Fibroblast of villous mesenchyme (primary cell): ENCODE measurements at places on chromosomes 4 and X. TPM values are rescaled to one million over a fixed set of nuclear protein-coding genes. Genes with fewer than 3 reads are reported as not detected.
A peak's percentile ranks its signal among the peaks of the same experiment; 100 is the strongest.

GRCh38 chr4:153137159-153137558 lies 67.1 kb upstream of the TRIM2 start:
- peak; percentile 70 for DNase-seq

GRCh38 chrX:149259241-149259640 lies 245.9 kb downstream of the IDS start:
- DNase-seq = no peak

The VEGFC gene
- total RNA-seq = 30.3 and 77.3 TPM in 2 replicates

DNA sequence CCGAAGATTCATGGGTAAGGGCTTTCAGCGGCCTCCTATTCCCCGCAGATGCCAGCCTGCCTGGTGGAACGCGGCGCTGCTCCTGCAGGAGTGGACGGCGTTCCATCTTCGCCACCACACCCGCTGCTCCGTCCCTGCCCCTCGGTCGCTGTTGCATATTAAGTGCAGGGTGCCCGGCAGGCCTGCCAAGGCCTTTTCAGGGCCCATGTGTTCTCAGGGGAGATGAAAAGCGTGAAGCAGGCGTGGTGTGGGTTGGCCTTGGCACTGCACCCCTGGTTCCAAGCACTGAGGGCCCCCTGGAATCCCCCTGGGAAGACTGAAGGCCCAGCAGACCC lies 52.0 kb downstream of the SORCS2 start:
- no peak for DNase-seq

The NHS gene
- 2.6 and 5.2 TPM in 2 replicates for total RNA-seq

DNA sequence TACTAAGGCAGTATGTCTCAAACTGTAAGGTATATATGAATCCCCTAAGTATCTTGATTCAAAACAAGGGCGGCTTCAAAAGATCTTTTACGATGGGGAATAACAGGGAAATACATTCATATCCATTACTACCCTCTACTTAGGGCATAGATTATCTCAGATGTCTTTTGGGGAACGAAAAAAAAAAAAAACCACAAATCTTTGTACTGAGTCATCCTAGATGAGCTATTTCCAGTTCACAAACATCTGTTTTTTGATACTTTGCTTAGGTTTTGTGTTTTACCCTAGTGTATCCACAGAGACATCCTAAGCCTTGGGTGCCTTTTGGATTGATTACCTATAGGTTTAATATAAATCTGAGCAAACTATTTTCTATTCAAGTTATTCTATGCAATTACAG lies 457.2 kb downstream of the NLGN4X start:
- DNase-seq = peak; percentile 0

GRCh38 chr4:26365537-26366150 lies 44.8 kb downstream of the RBPJ start:
- no peak for DNase-seq

GRCh38 chr4:54189140-54189539 lies 40.0 kb upstream of the PDGFRA start:
- DNase-seq = peak; percentile 72

The GIMD1 gene
- total RNA-seq = not detected in 2 replicates

DNA sequence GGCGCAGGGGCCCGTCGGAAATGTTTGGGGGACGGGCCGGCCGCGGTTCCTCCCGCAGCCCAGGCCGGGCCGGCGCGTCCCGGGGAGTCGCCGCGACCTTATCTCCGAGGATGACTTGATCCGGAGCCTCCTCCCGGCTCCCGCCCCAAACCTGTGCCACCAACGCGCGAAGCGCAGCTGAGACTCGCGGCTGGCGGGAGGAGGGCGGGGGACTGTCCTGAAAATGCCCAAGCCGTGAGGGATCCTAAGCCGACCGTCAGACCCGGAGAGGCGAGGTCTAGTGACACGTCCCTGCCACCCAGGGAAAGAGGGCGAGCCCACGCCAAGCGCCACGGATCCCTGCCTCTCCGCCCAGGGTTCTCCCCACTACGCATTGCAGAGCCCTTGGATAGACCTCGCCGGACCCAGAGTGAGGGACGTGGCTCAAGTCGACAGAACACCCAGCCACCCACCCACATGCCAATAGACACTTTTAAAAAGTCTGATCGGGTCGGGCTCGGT lies 26.9 kb downstream of the UTP14A start:
- peak; percentile 5 for DNase-seq

GRCh38 chr4:15213302-15213970 lies 211.2 kb downstream of the CPEB2 start:
- DNase-seq = no peak

- no peak for DNase-seq
Measured at GRCh38 chr4:10893395-10893794, 208.8 kb upstream of the CLNK start.

The PRKG2 gene
- total RNA-seq = under 0.01 and 0.64 TPM in 2 replicates

DNA sequence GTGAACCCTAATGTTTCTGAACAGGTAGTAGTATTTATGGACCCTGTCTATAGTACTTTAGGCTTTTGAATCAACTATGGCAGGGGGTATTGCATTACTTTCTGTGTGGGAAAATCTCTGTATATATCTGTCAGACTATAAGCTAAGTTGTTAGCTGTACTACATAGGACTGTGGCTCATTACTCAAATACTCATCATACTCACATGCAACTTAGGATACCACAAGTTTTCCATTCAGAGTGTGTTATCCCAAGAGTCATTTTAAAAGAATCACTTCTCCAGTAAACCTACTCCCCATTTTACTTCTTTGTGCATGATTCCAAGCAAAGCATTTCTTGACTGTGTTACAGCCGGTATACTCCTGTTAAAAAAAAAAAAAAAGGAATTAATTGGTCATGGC lies 95.6 kb downstream of the PHOX2B start:
- no peak for DNase-seq

DNA sequence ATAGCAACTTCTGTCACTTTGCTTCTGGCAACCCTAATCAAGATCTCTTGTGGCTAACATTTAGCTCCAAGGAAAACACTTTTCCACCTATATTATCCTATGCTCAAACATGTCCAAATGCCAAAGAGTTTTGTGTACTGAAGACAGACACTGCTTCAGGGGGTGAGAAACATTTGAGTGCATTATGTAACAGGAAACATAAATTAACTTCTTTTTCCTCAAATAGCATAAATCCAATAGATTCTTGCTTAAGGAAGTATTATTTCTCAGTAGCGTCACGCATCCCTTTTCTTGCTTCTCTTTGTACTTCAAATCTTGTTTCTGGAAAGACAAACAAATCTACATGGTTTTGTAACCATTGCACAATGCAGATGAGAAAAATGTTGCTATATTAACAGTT lies 839.1 kb downstream of the GLUD2 start:
- no peak for DNase-seq

DNA sequence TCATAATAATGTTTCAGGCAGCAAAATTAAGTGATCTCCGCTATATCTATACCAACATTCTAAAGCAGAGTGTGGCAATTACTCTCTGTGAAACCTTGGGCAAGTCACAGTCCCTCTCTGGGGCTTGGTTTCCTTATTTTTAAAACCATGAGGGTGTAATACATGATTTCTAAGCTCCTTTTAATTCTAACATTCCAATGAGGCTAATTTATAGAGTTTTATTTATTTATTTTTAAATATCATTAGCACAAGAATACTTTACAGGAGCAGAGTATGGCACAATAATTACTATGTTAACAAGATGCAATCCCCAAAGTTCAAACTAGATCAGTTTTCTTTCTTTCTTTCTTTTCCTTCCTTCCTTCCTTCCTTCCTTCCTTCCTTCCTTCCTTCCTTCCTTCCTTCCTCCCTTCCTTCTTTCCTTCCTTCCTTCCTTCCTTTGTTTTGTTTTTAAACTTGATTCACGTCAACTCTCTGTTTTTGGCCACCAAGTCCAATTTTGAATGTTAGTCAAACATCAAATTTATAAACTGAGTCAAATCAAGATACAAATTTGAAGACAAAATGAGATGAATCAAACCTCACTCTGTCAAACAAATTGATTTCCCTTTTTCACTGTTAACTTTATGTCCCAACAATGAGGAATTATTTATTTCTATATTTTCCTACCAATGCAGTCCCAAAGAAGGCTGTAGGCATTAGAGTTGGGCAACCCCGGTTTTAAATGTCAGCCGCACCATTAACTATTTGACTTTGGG lies 50.2 kb upstream of the GPR174 start:
- DNase-seq = no peak

The PIN4 gene
- 6.9 and 10.6 TPM in 2 replicates for total RNA-seq

DNA sequence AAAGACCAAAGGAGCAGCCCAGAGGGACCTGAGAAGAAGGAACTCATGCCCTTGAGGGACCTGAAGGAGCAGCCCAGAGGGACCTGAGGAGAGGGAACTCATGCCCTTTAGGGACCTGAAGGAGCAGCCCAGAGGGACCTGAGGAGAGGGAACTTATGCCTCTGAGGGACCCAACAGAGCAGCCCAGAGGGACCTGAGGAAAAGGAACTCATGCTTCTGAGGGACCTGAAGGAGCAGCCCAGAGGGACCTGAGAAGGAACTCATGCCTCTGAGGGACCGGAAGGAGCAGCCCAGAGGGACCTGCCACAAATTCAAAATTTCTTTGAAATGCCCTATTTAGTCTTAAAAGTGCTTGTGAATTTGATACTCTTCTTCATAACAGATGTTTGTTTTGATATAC lies 48.5 kb upstream of the TMEM154 start:
- DNase-seq = no peak

GRCh38 chrX:119647552-119648420 lies 41.6 kb upstream of the NKRF start:
- no peak for DNase-seq

DNA sequence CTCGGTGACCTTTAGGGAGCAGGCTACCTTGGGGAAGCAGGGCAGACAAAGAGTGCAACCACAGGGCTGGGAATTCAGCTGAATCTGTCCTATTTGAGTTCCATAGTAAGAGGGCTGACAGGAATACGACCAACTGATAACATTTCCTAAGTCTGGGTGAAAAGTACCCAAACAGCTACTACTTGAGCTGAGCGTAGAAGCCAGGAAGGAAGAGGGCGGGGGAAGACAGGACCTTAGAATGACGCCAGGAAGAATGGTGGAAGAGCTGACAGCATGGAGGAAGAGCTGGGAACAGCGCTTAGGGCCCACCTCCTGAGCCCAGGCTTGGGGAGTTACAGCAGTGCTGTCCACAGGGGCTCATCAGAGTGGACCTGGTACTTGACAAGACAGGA lies 14.4 kb downstream of the MECP2 start:
- DNase-seq = peak; percentile 74

The MAGEB17 gene
- total RNA-seq = not detected in 2 replicates

DNA sequence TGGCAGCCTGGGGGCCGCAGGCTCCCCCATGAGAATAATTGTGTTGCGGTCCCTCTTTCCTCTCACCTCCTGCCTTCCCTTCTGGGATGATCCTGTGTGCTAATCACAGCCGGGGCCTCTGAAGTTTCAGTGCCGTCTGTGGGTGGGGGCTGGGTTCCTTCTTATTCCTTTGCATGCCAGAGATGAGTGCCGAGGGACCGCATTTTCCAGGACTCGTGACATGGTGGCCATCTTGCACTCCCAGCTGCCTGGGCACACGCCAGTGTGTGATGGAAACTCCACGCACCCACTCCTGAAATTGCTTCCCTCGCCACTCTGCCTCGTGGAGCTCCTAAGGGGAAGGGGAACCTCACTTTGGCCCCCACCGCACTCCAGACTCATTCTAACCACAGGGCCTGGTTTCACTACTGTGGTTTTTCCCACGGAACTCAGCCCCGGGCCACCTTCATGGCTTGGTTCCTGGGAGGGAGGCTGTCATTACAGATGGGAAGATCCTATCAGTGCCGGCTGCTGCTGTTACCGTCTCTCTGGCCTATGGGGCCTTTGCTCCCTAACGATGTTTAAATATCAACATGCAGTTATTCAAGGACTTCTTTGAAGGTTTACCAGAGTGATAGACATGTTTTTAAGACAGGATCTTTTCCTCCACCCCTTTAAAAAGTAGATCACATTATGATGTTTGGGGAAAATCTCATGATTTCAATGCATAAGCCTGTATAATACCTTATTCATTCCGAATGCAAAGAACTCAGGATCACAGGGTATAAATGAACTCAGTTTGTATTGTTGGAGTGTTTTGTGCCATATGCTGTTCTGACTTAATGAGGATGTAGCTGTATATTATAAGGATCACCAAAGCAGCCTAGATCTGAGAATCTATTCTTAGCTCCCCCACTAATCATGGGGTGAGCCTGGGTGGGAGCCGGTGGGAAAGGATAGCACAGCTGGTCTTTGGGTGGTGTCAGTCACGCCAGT lies 89.6 kb downstream of the SORCS2 start:
- DNase-seq = no peak

DNA sequence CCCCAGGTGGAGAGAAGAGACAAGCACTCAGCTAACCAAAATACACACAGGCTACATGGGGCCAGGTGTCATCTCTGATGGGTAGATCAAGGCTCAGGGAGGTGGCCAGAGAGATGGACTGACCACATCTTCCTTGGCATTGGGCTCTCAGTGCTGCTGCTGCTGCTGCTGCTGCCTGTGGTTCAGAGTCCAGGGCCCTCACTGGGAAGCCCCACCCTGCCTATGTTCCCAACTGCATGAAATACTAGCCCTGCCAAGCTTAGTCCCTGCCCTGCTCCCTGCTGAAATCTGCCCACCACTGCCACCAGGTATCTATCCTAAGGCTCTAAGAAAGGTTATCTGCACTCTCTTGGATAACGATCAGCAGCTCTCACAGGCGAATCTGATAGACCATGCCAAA lies 118.7 kb downstream of the EFHC2 start:
- no peak for DNase-seq

GRCh38 chrX:39158801-39159657 lies 357.8 kb downstream of the MID1IP1 start:
- DNase-seq = peak; percentile 66

DNA sequence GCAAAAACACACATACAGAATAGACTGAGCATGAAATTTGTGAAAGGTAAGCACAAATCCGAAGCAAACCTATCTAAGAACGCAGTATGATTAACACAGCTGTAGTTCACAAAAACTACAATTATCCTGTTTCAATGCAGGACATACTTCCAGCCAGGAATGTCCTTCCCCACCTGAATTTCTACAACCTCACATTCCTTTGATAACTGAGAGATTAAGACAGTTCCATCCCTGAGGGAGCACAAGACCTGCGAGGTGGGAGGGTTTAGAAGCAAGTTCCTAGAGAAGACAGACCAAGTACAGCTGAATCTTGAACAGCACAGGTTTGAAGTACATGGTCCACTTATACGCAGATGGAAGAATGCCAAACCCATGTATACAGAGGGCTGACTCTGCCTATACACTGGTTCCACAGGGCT lies 10.6 kb downstream of the ABCG2 start:
- DNase-seq = peak; percentile 22
